ENCODE measurements at places on chromosomes 3 and 15. TPM values are rescaled to one million over a fixed set of nuclear protein-coding genes. Genes with fewer than 3 reads are reported as not detected.

GALNT15 gene
- not detected for total RNA-seq

LEKR1 gene
- 1.2 TPM for total RNA-seq

GRCh38 chr15:93219859-93220420, 130.9 kb upstream of the RGMA start:
- H3K27ac ChIP-seq: no peak overlapping the region
- no peaks in the 10 kb centered on the region for H3K27me3 ChIP-seq
- no peaks in the 10 kb centered on the region for H3K36me3 ChIP-seq

GRCh38 chr3:53730576-53730975, 115.6 kb downstream of the CHDH start:
- no peaks in the 10 kb centered on the region for H3K4me1 ChIP-seq
- no peak for DNase-seq
- no peak overlapping the region for H3K27ac ChIP-seq
- no peaks in the 10 kb centered on the region for H3K27me3 ChIP-seq
- no peak overlapping the region for H3K4me3 ChIP-seq

DNA sequence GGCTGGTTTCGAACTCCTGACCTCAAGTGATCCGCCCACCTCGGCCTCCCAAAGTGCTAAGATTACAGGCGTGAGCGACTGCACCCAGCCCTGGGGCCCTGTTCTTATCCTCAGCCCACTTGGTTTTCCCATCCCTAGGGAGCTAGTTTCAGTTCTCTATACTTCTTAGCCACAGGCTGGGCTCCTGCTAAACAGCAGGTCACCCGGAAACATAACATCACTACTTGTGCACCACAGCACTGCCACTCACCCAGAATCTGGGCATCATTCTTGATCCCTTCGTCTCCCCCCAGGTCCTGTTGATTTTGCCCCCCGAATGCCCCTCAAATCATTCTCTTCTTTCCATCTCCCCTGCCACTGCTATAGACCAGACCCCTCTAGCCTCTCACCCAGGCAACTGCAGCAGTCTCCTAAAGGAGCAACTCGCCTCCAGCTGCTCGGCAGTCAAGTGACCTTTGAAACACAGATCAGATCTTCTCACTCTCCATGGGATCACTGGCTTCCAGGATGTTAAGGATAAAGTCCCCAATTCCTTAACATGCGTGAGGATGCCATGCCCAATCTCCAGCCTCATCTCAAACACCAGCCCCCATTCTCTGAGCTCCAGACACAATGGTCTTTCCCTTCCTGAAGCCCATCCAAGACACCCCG, 5.6 kb upstream of the AP3S2 start:
- no peak overlapping the region for H3K27ac ChIP-seq
- H3K4me1 ChIP-seq: peaks cover 4% of the 10 kb centered on the region
- H3K4me3 ChIP-seq: no peak overlapping the region
- H3K36me3 ChIP-seq: no peaks in the 10 kb centered on the region
- no peaks in the 10 kb centered on the region for H3K27me3 ChIP-seq

All from natural killer cell (primary cell).